ENCODE measurements at places on chromosomes 3 and 15.

DNA sequence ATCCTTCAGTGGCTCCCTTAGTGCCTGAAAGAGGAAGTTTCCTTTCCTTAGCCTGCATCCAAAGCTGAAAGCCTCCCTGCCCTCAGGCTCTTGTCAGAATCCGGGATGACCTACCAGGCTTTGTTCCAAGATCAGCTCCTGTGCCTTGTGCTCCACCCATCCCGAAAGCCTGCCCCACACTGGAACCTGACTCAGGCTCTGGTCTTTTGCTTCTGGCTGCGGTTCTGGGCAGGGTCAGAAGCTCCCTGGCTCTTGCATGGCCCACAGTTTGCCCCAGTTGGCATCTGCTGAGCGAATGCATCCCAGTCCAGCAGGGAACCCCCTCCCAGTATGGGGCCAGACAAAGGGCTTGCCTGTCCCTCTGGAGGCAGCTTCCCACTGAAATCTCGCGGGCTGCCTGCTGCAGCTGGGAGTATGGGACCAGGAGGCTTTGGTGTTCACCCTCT lies 25.9 kb upstream of the KIF23 start:
- DNase-seq: no peak

DNA sequence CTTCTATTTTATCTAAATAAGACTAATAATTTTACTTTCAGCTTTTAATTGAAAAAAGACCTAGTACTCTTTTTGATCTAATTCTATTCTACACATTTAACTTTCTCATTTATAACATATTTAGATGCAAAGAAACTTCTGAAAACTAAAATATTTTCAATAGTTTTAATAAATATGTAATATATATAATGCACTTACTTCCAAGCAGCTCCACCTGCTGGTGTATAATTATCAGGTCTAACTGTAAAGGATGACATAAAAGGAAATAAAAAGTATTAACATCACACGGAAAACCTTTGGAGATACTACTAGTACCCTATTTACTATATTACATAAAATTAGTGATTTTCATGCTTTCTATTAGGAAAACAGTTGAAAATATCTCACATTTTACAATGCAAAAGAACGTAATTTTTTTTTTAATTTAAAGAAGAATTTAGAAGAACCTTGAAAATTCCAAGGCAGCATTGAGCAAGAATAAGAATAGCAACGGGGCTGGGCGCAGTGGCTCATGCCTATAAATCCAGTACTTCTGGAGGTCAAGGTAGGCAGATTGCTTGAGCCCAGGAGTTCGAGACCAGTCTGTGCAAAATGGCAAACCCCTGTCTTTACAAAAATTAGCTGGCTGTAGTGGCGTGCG lies 10.2 kb downstream of the PLSCR5 start:
- DNase-seq: no peak

DNA sequence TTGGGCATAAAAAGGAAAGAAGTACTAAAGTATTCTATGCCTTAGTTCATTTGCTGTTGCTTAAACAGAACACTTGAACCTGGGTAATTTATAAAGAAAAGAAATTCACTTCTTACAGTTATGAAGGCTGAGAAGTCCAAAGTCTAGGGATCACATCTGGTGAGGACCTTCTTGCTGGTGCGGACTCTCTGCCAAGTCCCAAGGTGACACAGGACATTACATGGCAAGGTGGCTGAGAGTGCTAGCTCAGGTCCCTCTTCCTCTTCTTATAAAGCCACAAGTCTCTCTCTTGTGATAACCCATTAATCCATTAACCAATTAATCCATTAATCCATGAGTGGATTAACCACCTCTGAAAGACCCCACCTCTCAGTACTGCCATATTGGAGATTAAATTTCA lies 3.1 kb upstream of the ZBTB38 start:
- no peak for DNase-seq

DNA sequence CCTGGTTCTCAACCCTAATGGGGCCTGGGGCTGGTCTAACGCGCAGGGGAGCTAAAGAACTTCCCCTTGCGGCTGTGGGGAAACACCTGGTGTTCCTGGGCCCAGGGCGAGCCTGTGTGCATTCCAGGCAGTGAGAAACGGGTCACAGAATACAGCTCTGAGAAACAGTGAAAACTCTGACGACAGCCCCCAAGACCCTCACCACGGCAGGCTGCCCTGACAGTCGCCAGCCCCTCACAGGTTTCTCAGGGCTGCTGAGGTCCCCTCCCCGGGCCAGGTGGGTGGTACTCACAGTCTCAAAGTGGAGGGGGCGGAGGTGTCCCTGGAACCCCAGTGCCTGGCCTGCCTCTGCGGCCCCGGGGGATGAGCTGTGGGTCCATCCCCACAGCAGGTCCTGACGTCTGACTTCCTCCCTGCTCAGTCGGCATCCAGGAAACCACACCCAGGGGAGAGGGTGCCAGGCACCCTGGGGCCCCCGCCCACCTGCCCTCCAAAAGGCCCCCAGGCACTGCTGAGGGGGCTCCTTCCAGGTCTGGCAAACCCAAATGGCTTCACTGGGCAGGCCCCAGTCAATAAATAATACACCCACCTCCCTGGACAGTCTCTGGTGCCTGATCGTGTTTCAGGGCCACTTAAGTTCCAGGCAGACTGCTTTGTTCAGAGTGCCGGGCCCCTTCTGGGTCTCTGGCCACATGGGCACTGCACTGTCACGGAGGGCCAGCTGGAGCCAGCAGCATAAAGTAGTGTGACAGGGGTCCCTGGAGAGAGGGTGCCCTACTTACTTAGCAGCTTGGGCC lies 57.7 kb downstream of the IQSEC1 start:
- no peak for DNase-seq

DNA sequence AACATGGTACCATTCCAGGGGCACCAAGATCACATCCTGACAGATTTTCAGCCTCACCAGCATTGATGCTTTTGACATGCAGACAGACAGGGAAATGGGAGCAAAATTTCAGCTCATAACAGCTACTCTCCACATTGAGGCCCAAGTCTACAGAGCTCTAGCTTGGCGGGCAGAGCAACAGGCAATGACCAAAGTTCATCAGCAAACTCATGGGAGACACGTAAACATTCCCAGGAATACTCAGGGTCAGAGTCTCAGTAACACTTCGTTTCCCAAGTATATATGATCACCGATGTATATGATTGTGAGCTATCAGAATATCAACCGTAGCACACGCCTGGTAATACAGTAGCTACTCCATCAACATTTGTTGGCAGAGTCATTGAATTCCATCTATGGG lies 59.2 kb upstream of the SLC24A5 start:
- DNase-seq: no peak

DNA sequence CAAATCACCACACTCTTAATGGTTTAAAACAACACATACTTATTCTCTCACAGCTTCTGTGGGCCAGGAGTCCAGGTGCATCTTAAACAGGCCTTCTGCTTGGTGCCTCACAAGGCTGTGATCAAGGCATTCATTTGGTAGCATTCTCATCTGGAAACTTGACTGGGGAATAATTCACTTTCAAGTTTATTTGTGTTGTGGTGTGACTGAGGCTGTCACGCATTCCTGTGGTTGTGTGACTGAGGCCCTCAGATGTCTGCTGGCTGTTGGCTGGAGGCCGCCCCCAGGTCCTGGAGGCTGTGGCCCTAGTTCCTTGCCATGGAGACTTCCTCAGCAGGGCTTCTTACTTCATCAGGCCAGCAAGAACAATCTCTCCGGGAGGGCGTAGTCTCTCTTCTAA lies 16.9 kb upstream of the FAM3D start:
- DNase-seq: no peak

GRCh38 chr15:35308802-35309201 lies 223.7 kb upstream of the NANOGP8 start:
- DNase-seq: no peak

DNA sequence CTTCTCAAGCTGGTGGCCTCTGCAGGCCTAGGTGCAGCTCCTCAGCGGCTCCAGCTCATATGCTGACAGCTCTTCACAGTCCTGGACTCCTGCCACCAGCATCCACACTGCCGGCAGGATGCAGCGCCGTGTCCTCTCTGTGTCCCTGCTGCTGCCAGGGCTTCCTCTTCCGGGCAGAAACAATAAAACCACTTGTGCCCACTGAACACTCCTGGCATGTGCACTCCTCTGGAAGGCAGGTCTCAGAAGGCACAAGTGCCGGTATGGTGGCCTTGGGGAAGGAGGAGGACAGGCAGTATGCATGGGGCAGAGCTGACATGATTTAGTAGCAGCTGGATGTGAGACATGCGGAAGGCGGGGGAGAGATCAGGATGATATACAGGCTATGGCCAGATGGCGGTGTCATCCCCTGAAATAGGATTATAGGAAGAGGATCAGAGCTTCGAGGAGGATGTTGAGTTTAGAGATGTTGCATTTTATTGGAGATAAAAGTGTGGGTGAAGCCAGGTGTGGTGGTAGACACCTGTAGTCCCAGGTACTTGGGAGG lies 7.5 kb upstream of the MAN2A2 start:
- DNase-seq: no peak

DNA sequence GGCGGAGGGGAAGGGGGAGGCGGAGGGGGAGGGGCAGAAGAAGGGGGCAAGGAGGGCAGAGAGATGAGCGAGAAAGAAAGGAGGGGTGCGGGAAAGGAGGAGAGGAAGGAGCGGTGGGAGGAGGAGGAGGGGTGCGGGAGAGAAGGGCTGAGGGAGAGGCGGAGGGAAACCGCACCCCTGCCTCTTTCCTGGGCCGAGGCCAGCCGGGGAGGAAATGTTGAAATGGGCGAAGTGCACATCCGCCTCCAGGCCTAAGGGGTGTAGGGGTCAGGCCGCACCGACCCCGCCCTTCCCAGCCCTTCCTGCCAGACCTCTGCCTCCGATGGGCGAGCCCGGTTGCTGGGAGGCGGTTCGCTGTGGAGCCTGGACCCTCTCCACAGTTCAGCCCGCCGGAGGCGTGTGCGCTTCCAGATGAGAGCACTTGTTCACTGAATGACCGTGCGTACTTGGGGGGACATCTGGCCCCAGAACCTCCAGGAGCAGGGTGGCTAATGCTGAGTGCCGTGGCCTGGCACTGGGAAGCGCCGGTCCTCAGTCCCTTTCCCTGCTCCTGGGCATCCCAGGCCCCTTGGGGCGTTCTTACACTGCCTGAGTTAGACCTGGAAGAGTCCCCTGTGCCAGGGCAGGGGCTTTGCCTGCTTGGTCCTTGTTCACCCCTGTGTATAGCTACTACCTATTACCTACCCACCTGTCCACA lies 110.3 kb upstream of the KLF13 start:
- DNase-seq: peak; percentile 10

- DNase-seq: no peak
Measured at GRCh38 chr3:49122451-49122850, 1.8 kb upstream of the USP19 start.

DNA sequence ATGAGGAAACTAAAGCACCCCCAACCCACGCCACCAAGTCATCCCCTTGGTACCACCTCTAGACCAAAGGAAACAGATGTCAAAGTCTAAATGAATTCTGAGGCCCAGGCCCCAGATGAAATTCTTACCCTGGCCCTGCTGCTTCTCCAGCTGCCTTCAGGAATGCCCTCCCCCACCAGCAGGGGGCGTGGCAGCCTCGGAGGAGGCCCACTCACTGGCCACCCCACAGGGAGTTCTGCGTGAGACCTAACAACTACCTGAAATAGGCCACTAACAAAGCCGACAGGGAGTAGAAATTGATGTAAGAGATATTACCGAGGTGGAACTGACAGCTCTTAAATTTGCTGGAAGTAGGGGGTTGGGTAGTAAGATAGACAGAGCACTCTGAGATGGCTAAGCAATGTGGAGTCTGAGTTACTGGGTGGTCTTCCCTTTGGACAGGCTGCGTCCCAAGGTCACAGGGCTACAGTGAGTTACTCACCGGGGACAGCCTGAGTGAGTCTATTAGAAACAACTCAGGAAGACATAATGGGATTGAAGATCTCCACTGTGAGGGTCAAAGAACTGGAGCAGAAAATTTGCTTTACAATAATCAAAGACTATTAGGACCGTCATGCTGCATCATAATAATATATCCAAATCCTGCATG lies 240.7 kb downstream of the SHOX2 start:
- DNase-seq: no peak

GRCh38 chr3:130687327-130687726 lies 59.3 kb downstream of the PIK3R4 start:
- DNase-seq: no peak

- no peak for DNase-seq
Measured at GRCh38 chr3:47007001-47007400, 27.5 kb downstream of the NBEAL2 start.

DNA sequence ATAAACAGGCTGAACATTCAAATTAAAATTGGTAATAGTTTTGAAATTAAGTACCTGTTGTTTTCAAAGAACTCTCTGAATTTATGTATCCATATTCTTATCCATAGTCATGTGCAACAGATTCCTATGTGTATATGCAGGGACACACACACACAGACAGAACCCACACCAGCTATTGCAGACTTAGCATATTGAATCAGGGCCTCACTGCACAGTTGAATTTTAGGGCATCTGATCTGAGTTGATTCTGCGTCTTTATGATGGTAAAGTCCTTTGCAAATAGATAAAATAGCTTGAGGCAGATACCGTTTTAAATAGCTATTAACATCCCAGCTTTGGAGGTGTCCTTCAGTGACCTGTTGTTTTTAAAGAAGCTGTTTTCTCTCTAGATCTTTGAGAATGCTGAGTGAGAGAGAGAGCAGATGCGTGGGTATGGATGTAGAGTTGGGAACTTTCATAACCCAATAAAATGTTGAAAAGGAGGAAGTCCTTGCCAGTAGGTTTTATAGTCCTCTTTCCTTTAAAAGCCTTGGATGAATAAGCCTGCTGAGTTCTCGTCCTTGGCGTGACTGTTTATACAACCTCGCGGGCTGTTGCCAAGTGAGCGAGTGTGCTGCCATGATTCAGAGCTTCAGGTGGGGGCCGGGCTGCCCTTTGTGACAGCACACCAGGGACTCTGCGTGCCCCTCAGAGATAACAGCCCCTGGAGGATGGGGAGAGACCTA lies 18.3 kb downstream of the MYZAP start:
- DNase-seq: no peak

GRCh38 chr3:11477407-11477911 lies 166.3 kb downstream of the VGLL4 start:
- no peak for DNase-seq

GRCh38 chr15:50797926-50798325 lies 32.4 kb upstream of the SPPL2A start:
- DNase-seq: no peak

GRCh38 chr15:93060336-93061248 lies 28.4 kb downstream of the RGMA start:
- DNase-seq: no peak

DNA sequence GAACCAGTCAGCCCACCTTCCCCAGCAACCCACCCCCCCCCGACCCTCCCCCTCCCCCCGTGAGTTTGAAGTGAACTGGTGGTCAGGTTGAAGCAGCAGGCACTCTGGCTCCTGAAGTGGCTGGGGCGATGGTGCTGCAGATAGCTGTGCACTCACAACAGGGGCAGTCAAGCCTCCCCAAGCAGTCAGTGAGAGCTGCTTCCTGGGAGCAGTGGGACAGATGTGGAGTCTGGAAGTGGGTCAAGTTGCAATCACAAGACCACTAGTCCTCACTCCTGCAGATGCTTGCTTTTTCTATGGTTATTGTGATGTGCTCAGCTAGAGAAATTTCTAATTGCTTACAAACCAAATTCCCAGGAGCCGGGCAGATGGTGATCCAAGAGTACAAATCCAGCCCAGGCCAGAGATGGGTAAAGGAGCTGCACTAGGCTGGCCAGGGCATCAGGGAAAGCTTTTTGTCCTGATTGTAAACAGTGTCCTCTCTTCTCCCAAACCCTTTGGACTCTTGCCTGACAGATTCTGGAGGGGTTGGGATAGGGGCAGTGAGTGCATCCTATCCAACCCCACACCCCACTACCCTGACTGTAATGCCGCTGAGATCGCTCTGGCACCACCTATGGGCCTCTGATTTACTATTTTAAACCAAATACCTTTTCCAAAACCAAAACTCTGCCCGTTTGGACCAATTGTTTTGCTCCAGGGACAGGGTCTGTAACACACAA lies 9.8 kb upstream of the CLPX start:
- DNase-seq: no peak

GRCh38 chr15:49674370-49674769 lies 53.5 kb downstream of the DTWD1 start:
- no peak for DNase-seq
